ENCODE measurements at places on chromosomes 6 and 20.

GRCh38 chr20:56427797-56428196, 15.7 kb downstream of the CASS4 start:
- DNase-seq, result no peak

- DNase-seq, result no peak
Measured at GRCh38 chr6:169646906-169647567, 54.8 kb downstream of the WDR27 start.

- no peak for DNase-seq
Measured at GRCh38 chr6:52352239-52353018, 9.5 kb upstream of the PAQR8 start.

- no peak for DNase-seq
Measured at GRCh38 chr6:83846291-83846690, 6.9 kb upstream of the RIPPLY2 start.

DNA sequence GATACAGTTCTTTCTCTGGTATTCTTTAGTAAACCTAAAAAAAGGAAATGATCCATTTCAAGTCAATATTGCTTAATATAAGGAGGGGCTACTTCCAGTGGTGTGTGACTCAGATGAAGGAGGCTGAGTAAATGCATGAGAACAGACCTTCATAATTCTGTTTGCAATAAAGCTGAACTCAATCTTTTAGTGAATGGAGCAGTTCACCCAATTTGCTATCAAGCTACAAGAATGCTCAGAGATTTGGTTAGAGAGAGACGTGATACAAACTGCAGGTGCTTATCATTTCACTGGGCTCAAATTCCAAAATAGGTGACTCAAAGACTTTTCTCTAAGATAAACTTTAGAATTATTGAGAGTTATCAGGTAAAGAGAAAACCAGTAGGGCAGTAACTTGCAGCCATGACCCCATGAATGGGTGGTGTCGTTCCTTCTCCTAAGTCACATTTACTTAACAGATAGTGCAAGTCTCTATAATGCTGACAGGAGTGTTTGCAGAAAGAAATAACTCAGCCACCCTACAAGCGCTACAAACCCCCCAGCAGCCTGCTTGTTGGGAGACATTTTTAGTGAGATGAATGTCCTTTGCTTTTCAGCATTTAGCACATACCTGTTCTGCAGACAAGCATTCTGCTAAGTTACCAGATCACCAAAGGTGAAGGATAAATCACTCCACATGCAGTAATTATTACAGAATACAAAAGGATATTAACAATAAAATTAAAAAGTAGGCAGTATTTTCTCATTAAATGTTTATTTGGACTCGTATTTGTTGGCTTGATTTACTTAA, 16.4 kb upstream of the BLOC1S5 start:
- DNase-seq, result no peak

DNA sequence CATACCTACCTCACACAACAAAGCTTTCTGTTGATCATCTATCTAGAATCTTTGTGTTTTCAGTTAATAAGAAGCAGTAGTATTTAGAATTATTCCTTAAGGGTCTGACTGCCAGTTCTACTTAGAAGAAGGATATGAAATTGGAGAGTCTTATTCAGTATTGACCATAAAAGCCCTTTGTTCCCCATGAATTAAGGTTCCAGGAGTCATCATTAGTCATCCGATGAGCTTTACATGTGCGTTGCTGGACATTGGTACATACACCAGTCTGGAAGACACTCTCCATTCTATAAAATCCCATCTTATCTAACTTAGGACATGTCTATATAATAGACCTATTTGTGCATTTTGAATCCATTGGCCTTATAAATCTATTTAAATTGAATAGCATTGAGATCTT, 34.4 kb upstream of the RNF217 start:
- DNase-seq, result no peak

GRCh38 chr6:5763871-5764270, 242.9 kb downstream of the NRN1 start:
- DNase-seq, result no peak

- no peak for DNase-seq
Measured at GRCh38 chr6:85453490-85453889, 3.6 kb downstream of the NT5E start.

DNA sequence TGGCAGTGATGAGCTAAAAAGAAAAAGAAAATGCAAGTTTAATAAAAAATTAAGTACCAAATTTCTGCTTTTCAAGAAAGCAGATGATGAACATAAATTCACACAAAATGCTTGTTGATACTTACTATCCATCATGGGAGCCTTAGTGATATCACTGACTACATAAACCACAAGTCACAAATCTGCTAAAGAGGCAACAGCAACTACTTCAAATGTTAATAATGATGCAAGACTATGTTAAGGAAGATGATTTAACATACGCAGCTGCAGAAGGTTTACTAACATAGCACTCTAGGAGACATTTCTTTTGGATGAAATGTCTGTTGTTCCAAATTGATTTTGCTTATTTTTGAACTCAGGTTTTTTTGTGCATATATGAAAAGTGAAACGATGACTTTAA, 18.6 kb downstream of the FYN start:
- no peak for DNase-seq

DNA sequence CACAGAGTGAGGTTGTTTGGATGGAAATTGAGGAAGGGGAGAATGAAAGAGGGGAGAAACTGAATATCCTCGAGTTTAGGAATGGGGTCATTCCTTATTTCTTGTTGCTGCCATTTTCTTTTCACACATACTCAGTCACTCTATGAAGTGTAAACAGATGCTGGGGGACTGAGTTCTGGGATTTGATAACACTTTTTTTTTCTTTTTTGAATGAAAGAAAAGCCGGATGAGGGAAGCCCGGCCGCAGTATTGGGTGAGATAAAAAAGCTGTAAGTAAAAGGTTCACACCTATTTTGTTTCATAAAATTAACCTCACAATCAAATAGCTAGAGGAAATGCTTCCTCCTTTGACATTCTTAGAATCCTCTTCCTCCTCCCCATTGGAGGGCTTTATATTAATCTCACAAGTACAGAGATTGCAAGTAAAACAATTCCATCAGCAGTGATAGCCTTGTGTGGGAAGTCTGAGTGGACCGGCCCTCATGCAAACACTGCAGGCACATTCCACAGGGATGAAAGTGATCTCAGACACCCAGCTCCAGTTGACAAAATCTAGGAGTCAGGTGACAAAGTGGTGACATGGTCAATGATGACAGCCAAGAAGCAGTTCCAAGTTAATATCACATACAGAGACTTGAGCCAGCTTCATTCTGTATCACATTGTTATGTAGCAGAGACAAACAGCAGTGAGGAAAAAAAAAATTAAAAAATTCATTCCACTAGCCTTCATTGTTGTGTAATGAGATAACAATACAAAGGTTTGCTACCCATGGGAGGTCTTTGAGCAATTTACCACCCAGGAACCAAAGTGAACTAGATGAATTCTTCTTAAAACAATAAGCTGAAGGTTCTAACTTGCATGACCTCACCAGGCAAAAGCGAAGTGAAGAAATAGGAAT, 391.1 kb upstream of the HSF2 start:
- no peak for DNase-seq

DNA sequence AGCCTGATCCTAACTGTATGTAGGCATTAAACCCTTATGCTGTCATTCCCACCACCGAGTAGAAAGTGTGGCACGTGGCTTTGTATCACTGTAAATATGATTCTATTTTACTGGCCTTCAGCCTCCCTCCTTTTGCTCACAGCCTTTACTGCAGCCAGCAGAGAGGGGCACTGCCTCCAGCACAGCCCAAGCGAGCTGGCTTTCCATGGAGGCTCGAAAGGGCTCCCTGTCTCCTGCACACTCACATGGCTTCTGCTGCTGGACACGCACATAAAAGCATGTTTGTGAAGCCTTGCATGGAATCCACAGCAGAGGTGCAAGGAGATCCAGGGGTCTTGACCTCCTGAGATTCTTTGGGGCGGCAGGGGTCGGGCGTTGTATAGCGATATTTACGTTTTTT, 51.3 kb downstream of the RNASET2 start:
- DNase-seq, result no peak

DNA sequence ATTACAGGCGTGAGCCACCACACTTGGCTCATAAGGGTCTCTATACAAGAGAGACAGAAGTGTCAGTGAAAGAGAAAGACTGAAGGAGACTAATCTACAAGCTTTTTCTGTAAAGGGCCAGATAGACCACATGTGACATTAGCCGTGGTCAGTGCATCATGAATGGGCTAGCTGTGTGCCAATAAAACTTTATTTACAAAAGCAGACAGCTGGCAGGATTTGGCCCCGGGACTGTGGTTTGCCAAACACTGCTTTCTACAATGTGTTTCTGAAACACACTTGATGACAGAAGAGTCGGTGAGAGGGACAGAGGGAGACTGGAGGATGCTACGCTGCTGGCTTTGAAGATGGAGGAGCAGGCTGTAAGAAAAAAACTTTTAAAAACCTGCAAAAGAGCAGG, 285.4 kb downstream of the TFAP2C start:
- no peak for DNase-seq

GRCh38 chr20:37190354-37191112, 11.2 kb upstream of the MROH8 start:
- DNase-seq, result no peak

DNA sequence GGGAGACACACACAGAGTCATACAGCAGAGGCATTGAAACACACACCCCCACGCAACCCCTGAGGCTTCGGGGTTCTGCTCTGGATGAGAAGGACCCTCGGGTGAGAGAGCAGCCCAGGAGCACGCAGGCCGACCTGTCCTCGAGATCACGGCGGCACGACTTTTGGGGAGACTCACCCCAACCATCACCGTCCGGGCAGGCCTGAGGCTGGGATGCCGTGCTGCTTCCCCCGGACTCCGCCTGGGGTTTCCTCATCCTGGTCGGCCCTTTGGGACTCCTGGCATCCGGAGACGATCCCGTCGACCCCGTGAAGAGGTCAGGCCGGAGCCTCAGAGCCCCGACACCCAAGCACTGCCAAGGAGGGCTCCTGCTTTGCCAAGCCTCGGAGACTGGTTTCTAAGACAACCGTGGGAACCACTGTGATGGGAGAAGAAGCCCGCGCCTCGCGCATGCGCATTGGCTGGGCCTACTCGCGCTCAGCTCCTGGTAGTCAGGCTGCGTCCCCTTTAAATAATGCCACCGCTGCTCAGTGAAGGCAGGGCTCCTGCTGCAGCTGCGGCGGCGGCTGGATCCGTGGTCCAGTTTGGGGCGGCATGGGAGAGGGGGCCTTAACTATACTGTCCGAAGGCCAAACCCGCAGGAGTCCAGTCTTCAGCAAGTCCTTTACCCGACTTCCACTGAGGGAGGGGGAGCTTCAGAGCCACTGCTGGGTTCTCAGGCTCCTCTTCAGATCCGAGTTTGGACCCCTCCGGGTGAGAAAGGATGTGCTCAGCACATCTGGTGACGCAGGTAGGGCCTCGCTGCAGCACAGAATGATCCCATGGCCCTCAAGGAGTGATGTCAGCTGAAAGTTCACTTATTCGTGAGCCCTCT, 171.4 kb upstream of the ZNF337 start:
- no peak for DNase-seq

GRCh38 chr6:77440206-77440976, 22.9 kb downstream of the HTR1B start:
- DNase-seq, result no peak

DNA sequence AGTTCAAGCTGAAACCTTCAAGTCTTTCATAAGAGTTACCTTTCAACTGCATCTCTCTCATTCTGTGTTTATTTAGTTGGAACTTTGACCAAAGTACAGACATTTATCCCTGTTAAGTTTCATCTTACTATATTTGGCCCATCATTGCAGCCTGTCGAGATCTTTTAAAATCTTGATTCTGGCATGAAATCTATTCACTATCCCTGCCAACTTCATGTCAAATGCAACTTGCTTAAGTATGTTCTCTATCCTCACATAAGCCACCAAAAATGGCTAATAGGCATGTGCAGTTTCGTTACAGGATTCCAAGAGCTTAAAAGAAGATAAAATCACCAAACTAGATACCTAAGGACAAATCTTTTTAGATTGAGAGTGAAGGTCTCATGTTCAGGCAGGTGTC, 117.5 kb upstream of the KCNQ5 start:
- DNase-seq, result no peak

GRCh38 chr6:155125906-155126305, 130.8 kb downstream of the TIAM2 start:
- DNase-seq, result no peak

- no peak for DNase-seq
Measured at GRCh38 chr20:1951436-1952115, 42.3 kb downstream of the PDYN start.

GRCh38 chr6:143556529-143556928, 45.0 kb upstream of the FUCA2 start:
- DNase-seq, result no peak

- DNase-seq, result peak; percentile 69
Measured at GRCh38 chr20:36573798-36574365, 485 bp downstream of the TGIF2 start.

DNA sequence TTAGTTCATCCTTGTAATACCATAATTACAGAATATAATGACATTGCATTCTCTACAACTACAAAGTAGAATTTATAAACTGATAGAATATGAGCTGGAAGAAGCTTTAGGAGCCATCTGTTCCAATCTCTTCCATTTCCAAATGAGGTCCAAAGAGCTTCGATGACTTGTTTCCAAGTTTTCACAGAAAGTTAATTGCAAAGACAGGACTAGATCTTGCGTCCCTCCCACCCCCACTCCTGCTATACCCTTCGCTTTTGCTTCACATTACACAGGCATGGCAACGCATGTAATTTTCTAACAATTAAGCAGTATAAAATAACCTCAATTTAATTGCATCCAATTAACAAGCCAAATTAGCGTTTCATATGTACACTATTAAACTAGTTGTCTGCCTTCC, 7.0 kb downstream of the HIVEP2 start:
- no peak for DNase-seq

- DNase-seq, result no peak
Measured at GRCh38 chr20:38969708-38970107, 7.6 kb downstream of the DHX35 start.

- DNase-seq, result no peak
Measured at GRCh38 chr6:98539741-98540140, 294.6 kb upstream of the POU3F2 start.

- no peak for DNase-seq
Measured at GRCh38 chr20:54643761-54644160, 168.4 kb downstream of the DOK5 start.

DNA sequence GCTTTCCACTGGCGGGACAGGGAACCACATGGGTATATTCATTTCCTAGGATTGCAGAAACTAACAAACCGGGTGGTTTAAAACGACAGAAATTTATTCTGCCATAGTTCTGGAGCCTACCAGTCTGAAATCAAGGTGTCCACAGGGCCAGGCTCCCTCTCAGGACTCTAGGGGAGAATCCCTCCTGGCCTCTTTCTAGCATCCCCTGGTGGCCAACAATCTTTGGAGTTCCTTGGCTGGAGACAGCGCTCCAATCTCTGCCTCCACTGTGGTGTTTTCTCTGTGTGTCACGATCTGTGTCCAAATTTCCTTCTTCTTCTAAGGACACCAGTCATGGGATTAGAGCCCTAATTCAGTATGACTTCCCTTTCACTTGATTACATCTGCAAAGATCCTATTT, 95.0 kb downstream of the SCML4 start:
- DNase-seq, result no peak

Measured in memory B cell (primary cell).